Right renal pelvis (tissue), 4 donors: ENCODE measurements at places on chromosomes 3 and 15. TPM values are rescaled to one million over a fixed set of nuclear protein-coding genes. Genes with fewer than 3 reads are reported as not detected.

- DNase-seq: no peak
Measured at GRCh38 chr3:117874028-117874690, 1160.5 kb downstream of the IGSF11 start.

DNA sequence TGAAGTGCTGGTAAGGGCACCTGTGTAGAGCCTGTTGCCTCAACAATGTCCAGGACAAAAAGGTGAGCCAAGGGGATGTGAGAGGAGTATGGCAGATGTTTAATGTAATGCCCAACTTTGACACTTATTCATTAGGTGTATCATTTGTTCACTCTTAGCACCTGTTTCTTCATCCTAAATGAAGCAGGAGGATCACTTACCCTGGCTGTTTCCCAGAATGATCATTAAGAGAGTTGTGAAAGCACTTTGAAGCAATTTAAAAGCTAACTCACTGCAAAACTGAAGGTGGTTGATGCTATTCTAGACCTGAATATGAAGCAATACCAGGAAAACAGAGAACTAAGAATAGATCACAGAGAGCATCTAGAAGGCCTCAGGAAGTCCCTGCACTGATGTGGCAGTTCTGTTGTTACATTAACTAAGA is 3.4 kb upstream of the HHLA2 start:
- DNase-seq: no peak

DNA sequence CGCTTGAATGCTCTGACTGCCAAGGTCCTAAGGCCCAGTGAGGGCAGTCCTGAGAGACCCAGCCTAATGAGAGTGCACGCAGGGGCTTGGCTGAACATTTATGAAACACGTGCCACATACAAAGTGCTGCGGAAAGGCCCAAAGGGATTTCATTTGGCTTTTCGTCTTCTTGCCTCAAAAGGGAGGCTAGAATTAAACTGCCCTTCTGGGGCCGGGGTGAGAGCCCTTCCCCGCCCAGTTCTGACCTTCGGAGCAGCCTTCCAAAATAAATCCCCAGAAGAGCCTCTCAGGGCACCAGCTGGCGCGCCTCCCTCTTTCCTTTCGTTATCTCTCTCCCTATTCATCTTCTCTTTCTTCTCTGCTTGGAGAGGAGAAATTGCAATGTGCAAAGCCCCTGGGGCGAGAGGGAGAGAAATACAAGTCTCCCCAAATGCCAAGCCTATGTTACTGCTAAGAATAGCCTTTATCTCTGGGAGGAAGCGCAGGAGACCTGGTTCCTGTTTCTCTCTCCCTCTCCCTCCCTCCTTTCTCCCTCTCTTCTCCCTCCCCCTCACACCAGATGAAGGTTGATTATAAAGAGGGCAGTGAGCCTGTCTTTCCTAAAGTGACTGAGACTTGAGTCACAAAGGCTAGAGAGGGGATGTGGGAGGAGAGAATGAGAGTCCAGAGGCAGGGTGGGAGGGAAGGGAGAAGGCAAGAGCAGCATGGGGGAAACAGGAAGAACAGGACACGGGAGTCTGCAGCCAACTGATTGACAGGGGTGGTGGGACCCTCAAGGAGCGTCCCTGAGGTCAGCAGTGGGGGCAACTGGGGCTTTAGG is 36.7 kb upstream of the NDUFB4 start:
- no peak for DNase-seq

DNA sequence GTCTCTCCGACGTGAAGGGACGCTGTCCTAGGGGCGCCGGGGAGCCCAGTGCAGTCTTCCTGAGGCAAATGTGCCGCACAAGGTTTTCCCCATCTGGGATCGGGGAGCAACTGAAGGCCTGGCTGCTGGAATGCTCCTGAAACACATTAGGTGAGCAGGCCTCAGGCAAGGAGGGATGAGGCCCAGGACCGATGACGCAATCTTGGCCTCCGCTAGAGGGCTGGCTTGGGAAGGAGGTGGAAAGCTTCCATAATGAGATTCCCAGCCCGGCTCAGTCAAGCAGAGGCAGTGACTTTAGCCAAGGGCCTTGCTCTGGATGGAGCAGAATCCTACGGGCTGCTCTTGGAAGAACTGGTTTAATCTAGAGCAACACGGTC is 50.8 kb downstream of the CPN2 start:
- DNase-seq: no peak

DNA sequence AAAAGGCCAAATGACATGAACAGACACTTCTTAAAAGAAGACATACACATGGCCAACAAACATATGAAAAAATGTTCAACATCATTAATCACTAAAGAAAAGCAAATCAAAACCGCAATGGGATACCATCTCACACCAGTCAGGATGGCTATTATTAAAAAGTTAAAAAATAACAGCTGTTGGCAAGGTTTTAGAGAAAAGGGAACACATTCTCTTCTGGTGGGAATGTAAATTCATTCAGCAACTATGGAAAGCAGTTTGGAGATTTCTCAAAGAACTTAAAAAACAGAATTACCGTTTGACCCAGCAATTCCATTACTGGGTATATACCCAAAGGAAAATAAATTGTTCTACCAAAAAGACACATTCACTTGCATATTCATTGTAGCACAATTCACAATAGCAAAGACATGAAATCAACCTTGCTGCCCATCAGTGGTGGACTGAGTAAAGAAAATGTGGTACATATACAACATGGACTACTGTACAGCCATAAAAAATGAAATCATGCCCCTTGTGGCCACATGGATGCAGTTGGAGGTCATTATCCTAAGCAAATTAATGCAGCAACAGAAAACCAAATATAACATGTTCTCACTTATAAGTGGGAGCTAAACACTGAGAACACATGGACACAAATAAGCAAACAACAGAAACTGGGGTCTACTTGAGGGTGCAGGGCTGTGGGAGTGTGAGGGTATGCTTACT is 190.7 kb upstream of the MCTP2 start:
- DNase-seq: no peak

DNA sequence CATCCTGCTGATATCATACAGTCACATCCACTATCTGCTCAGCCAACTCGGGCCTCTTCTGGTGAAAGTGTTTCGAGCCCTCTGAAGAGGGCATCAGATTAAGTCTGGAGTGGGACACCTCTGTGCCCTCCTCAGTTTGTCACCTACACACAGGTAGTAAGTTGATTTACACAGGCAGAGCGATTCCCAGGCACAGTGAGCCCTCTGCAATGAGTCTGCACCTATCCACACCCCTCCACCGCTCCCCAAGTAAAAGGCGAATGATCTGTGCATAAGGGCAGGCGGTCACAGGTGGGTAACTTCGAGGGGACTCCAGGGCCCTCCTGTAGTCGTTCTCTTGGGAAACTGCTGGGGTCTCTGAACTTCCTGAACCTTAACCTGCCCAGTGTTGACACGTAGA is 152.0 kb downstream of the ATP10A start:
- no peak for DNase-seq

DNA sequence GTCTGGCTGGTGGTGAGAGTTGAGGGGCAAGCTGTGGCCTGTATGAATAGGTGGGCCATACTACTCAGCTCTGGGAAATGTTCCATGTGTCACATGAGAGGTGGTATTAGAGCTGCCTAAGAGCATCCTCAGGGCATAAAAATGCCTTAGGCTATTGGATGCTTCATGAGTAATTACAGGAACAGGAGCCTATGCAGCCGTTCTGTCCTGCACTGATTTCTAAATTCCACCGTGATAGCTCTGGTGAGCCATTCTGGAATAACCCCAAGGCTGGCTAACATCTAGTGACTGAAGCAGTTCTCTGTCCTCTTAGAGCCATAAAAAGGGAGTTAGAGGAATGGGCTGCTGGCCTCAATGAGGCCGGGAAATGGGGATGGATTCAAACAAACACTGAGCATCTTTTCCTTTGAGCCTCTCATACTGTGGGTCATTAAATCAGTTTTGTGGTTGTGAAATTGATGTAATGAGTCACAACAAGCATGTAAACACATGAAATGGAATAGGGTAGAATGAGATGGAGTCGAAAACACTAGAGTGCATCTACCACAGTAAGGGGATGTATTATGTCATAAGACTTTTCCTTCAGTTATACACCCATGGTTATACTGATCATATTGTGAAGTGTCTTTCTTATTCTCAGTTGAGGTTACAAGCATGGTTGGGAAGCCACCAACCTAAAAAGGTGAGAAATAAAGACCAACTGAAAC is 41.0 kb downstream of the DGKG start:
- DNase-seq: no peak

- peak; percentile 55 for DNase-seq
Measured at GRCh38 chr3:146160321-146160963, 542 bp downstream of the PLOD2 start.

- no peak for DNase-seq
Measured at GRCh38 chr3:5192571-5193365, 5.3 kb downstream of the EDEM1 start.

The C3orf49 gene
- polyA plus RNA-seq: 0.67 TPM

The CHST13 gene
- 4.6 TPM for polyA plus RNA-seq

The PLAAT1 gene
- 2.6 TPM for polyA plus RNA-seq

The FOXL2NB gene
- not detected for polyA plus RNA-seq

The CYP1A2 gene
- polyA plus RNA-seq: 0.08 TPM

The TGM4 gene
- 0.11 TPM for polyA plus RNA-seq

The CFAP100 gene
- 1.2 TPM for polyA plus RNA-seq
